ENCODE measurements at places on chromosomes 1 and 21.
A peak's percentile ranks its signal among the peaks of the same experiment; 100 is the strongest.

DNA sequence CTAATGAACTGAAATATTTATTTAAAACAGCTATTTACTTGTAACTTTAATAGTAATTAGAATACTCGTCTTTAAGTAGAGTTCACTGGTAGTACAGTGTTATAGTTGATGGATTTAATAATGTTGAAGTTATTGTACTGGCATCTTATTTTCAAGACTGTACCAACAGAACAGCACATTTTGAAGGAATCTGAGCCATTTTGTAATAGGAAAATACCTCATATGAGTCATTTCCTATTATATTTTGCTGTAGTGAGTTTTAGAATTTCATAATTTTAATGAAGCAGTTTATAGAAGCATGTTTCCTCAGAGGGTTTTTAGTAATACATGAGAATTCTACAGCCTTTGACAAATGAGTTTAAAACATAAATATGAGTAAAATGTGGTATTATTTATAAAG, 258.3 kb downstream of the OLFM3 start:
- H3K4me1 ChIP-seq: peaks cover 12% of the 10 kb centered on the region
- H3K27ac ChIP-seq: no peak overlapping the region
- no peaks in the 10 kb centered on the region for H3K36me3 ChIP-seq
- no peaks in the 10 kb centered on the region for H3K27me3 ChIP-seq
- DNase-seq: peak; percentile 62

GRCh38 chr1:159015440-159015909, 5.8 kb downstream of the IFI16 start:
- DNase-seq: peak; percentile 96
- H3K4me3 ChIP-seq: peak overlapping the region; percentile 88
- H3K36me3 ChIP-seq: peaks cover 86% of the 10 kb centered on the region
- peak overlapping the region; percentile 95 for H3K27ac ChIP-seq

DNA sequence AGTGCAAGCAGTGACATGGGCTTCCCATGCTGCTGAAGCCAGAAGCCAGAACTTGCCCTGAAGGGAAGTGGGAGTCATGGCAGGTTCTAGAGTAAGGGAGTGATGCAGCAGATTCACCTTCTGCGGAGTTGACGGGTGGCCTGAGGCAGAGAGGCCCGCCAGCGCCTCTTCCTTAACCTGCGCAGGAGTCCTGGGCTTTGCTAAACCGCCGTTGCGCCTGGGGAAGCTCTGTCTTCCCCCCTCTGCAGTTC, 67.3 kb downstream of the OBSCN start:
- no peak for DNase-seq

- no peaks in the 10 kb centered on the region for H3K27me3 ChIP-seq
- no peak for DNase-seq
- peaks cover 7% of the 10 kb centered on the region for H3K36me3 ChIP-seq
- H3K27ac ChIP-seq: no peak overlapping the region
- peaks cover 29% of the 10 kb centered on the region for H3K4me1 ChIP-seq
- H3K4me3 ChIP-seq: no peak overlapping the region
These were observed 2.5 kb upstream of the DHRS3 start for GRCh38 chr1:12620488-12620865.
